ENCODE measurements at places on chromosomes 5 and 9.

DNA sequence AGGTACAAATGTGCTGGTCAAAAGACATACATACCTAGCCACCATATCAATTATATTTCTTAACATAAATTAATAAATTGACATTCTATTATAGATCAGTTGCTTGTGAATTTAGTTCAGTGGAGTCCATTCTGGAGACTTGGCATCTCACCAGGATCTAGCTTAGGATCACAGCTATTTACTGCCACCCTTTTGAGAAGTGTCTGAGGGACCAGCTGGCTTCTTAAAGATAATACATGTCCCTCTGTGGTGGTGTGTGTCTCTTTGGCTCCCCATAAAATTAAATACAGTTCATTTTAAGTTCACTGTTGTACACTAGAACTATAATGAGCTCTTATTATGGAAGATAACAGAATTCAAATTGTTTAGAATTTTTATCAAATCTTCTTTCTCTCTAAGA, 290.7 kb downstream of the PRELID2 start:
- DNase-seq = no peak

DNA sequence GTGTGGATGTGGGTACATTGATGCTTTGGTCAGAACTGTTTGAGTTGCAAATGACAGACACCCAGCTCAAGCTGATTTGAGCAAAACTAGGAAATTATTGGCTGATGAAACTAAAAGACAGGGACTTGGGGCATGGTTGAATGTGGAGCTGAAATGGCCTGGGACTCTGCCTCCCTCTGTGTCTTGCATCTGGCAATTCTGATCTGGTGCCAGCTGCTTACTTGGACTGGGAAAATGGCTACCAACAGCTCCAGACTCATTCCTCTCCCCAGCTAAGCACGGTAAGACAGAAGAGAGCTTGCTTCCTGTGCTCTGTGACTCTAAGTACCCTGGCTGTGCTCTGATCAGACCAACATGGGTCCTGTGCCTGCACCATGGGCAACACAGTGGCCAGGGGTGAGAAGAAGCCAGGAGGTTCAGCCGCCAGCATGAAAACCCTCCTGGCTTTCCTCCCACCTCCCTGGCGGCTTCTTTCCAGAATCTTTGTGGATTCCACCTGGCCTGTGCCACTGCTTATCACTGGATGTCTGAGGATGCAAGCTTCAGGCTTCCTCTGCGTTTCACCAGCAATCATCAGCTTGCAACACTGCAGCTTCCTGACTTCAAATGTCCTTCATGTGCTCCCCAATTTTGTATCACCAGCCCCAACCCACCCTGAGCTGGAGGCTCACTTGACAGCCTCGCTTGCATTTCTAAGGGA, 44.1 kb downstream of the C5orf15 start:
- DNase-seq = no peak

- DNase-seq = no peak
Measured at GRCh38 chr9:17752021-17752420, 173.2 kb downstream of the SH3GL2 start.

DNA sequence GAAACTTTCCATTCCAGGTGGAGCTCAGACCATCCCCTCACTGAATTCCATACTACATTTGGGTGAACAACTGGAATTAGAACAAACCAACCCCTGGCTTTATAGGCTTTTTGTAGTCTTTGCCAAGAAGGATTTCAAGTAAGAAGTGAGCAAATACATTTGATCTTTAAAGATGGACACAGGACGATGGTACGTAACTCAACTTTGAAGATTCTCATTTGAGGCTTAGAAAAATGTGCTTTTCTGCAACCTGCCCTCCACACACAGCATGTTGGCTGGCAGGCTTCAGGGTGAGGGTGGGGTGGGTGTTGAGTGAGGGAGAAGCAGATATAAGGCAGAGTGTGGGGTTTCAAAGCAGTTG, 175.8 kb downstream of the DCP2 start:
- no peak for DNase-seq

DNA sequence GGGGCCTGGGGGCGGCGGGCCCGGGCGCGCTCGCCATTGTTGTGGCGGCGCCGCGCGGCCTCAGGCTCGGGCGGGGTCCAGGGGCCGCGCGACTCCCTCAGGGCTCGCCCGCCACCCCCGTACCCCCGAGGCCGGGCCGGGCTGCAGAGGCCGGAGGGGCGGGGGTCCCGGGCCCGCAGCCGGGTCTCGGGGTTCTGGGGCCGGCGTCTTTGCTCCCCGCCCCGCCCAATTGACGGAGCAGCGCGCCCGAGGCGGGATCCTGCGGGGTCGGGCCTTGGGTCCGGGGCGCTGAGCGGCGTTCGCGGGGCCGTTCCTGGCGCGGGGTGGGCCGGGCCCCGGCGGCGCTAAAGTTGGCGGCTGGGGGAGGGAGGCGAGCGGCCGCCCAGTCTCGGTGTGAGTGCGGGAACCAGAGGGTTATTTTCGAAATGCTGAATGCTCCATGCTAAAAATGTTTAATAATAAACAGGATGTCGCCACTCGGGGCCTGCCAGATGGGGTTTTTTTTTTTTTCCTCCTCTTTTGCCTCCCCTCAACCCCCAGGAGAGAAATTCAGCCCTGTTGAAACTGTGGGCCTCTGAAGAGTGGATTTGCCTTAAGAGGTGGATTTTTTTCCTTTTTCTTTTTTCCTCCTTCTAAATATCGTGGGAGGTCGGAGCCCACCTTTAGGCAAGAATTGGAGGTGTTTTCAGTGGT, 724 bp downstream of the PRRC2B start:
- no peak for DNase-seq

DNA sequence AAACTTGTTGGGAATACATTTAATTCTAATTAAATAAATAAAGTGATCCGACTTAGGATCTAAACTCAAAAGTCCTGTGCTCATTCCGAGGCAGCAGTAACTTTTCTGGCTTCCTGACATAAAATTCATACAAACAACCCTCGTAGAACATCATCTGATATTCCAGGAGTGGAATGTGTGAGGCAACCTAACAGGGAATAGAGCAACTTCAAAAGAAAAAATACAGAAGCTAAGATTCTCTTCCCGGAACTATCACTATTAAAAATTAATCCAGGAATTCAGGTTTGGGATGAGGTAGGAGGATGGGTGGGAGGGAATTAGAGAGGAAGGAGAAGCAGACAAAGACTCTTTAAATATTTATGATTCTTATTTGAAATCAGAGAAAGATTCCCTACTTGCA, 32.9 kb upstream of the TRIO start:
- DNase-seq = no peak

Data from astrocyte of the cerebellum (primary cell).